HEK293T (cell line): ENCODE measurements at places on chromosomes 16 and 17.

DNA sequence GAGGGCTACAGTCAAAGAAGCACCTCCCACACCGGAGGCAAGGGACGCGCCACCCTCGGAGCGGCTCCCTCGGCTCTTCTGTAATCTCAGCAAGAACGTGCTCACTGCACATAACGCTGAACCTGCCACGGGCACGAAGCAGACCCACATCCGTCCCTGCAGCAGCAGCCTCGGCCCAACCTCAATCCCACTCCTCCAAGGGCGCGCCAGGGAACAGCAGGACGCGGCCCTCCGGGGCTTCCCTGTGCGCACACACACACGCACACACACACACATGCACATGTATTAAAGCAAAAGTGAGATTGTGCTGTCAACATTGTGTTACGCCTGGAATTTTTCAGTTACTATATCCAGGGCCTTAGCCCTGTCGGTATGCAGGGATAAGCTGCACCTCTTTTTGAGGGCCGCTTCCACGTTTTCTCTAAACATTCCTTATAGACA is 54.0 kb downstream of the TBC1D16 start:
- no peak for DNase-seq

- DNase-seq, result no peak
Observed at GRCh38 chr16:11160676-11161115, 95.3 kb downstream of the SOCS1 start.

DNA sequence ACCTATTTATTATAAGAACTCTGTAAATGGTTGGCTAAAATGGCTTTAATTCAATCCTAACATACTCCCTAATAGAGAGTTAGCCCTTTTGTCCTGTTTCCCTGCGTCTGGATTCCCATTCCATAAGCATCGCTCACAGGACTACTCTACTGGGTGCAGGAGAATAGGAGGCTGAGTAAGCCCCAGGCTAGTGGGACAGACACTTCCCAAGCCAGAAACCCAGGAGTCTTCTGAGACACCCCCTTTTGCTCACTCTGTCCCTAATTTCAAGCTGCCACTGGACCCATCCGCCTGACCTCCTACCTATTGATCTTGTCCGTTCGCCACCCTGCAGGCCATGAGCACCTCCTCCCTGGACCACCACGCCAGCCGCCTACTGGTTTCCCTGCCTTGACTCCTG is 16.7 kb upstream of the TOB1 start:
- DNase-seq, result no peak

DNA sequence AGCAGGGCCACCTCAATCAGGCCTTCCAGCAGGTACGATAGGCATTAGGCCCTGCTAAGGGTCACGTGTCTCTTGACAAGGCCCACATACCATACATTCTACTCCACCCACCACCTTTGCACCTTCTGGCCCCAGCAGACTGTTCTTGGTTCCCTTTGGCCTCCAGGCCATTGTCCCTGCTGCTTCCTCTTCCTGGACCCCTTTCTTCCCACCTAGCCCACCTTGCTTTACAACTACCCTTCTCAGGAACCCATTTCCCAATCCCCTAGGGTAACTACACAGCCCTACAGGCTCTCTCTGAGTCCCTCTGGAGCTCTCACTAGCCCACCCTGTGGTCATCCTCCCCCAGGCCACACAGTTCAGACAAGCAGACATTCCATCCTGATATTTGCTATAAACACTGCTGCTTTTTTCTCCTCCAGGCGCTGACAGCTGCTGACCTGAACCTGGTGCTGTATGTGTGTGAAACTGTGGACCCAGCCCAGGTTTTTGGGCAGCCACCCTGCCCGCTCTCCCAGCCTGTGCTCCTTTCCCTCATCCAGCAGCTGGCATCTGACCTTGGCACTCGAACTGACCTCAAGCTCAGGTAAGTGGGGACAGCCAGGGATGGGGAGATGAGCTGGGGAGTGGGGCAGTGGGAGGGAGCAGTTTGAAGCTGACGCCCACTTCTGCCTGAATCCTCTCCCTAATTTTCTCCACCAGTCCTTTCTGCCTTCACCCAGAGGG is 1.4 kb upstream of the NRN1L start:
- no peak for DNase-seq

- DNase-seq, result no peak
Observed at GRCh38 chr17:72204742-72205141, 83.9 kb downstream of the SOX9 start.

- DNase-seq, result no peak
Observed at GRCh38 chr16:57112403-57113041, 20.1 kb downstream of the CPNE2 start.

GRCh38 chr17:78172249-78173051 is 4.1 kb downstream of the SYNGR2 start:
- no peak for DNase-seq

DNA sequence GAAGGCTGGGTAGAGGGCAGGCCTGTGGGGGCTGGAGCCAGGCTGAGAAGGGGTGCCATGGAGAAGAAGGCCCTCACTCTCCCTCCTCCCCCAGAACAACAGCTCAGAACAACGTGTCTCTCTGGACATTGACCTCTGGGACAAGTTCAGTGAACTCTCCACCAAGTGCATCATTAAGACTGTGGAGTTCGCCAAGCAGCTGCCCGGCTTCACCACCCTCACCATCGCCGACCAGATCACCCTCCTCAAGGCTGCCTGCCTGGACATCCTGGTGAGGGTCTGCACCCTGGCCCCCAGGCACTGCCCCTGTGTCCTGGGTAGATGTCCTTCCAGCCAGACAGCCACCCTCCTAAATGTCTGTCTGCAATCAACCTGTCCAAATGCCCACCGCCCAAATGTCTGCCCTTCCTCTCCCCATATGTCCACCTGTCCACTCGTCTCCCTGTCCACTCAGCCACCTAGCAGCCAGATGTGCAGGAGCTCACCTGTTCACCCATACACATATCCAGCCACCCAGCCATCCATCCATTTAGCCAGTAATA is 12.2 kb downstream of the GJD3 start:
- DNase-seq, result no peak

DNA sequence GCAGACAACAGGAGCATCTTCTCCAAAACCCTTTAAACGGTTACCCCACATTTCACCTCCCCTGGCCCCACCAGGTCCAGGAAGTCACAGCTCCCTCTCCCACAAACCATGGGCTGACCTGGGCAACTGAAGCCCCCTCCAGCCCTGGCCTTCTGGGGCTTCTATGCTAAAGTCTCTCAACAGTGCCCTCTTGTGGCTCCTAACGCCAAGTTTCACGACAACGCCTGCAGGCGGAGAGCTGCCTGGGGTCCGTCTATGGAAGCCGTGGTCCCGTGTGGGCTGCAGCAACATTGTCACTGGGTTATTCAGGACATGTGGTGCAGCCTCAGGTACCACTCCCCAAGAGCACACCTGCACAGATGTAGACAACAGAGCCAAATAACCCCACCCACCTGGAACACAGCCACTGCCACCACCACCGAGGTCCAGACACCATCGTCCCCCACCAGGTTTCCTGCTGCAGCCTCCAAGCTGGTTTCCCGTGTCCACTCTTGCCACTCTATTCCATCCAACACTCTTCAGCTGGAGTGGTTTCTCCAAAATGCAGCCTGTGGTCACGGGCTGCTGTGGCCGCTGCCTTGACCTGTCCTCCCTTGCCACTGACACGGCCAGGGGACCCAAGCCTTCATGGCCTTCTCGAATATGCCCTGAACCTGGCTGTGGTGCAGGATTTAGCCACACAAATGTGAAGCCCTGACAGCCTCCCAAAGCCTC is 19.1 kb downstream of the C16orf95 start:
- DNase-seq, result peak; percentile 76

DNA sequence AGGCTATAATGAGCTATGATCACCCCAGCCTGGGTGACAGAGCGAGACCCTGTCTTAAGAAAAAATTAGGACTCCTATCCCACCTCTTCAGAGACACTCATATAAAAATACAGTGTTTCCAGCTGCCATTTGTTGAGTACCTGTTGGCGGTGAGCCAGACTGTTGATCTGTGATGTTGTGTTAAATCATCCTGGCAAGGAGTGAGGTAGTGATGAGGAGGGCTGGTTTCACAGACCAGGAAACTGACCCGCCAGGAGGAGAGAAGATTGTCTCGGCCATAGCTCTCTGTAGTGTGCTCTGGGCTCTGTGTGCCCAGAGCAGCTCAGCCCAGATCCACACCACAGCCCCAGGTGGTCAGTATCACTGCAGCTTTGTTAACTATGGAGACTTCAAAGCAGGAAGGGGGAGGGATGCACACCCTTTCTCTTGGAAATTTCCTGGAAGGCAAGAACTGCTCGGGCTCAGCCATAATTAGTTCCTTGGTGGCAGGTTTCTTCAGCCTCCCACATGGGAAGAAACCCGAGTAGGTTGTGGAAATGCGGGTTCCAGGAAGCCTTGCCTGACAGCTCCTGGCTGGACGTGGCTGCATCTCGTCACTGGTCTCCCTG is 343.0 kb downstream of the SNX29 start:
- DNase-seq, result no peak

DNA sequence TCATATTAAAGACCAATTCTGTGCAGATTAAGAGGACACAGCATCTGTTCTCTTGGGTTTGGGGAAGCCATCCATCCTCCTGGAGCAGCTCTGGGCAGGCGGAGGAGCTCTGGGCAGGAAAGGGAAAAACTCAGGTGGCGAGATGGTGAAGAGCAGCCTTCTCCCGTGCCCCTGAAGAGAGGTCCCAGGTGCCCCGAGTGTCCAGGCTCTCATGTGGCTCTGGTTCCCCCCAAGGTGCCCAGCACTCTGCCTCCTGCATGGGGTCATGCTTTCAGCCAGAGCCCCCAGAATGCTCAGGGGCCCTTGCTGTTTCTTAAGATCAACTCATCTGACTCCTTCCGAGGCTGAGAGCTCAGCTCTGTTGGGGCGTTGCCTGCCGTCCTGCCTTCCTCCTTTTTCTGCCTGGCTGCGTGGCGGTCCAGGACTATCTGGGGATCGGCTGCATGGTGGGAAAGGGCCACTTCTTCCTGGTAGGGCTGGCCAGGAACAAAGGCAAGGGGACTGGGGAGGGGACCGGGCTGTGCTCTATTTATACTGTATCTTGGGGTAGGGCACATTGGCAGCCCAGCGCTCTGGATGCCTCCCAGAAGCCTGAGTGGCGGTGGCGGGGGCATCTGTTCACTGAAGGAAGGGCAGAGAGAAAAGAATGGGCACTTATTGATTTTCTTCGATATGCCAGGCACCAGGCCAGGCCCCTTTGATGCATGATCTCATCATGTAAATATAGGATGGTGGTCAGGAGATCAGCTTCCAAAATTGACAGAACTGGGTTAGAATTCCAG is 103.2 kb upstream of the SDK2 start:
- DNase-seq, result no peak

DNA sequence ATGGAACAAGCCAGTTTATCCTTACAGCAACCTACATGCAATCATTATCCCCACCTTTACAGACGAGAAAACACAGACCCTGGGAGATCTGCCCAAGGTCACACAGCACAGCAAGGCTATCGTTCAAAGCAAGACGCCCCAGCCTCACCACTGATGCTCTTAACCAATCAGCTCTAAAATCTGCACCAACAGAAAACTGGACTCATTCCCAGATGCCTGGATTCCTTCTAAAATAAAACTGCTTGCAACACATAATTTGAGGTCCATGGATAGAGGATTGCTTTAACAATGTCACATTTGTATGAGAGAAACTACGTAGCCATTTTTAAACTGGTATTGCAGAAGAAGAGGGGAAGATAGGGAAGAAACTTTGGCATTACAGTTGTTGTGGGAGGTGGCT is 6.8 kb downstream of the COTL1 start:
- DNase-seq, result no peak

- no peak for DNase-seq
Observed at GRCh38 chr17:36825521-36825920, 111.8 kb upstream of the LHX1 start.

GRCh38 chr17:81113158-81113724 is 52.1 kb upstream of the PVALEF start:
- DNase-seq, result no peak

DNA sequence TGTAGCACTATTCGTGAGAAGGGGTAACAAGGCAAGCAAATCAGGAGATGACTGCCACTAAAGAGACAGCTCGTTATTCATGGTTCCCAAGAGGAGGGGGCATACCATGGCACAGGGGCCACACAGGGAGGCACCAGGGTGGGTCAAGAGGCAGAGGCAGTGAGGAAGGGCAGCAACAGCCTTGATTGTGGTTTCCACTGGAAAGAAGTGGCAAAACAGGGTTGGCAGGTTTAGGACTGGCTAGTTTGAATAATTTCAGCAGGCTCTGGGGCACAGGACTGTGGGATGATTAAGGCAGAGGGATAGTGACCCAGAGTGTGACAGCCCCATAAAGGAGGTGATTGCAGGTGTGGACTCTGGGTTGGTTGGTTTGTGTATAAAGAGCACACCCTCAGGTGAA is 188.9 kb downstream of the CBLN1 start:
- no peak for DNase-seq

DNA sequence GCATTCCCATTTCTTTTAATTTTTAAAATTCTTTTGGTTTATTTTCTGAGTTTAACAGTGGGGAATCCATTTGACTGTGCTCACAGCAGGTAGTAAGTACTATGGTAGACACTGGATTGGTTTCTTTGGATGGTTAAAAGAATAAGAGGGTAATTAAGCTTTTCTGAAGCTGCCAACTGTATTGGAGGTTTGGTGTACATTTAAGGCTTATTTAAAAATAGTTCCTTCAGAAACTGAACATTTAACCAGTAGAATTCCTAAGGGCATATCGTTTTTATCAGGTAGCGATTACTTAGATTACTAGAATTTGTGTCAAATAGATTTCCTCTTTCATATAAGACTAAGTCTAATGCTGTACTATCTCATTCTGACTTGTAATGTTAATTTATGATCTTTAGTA is 162.4 kb downstream of the PPM1E start:
- DNase-seq, result peak; percentile 32

- no peak for DNase-seq
Observed at GRCh38 chr16:88913870-88914269, 47.4 kb upstream of the PABPN1L start.

GRCh38 chr16:75580-76501 is 2.2 kb upstream of the MPG start:
- DNase-seq, result no peak

DNA sequence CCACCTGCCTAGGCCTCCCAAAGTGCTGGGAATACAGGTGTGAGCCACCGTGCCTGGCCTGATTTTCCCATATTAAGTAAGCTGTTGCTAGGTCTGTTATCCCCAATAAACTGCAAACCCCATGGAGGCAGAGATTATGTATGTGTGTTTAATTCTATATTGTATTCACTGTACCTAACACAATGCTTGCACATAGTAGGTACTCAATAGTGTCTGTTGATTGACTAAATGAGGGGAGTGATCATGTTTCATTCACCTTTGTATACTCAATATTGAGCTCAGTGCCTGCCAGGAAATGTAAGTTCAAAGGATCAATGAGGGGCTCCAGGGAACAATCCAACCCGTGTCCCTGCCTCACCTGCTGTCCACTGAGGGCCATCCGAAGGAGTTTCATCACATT is 14.6 kb upstream of the GGA2 start:
- DNase-seq, result no peak

GRCh38 chr17:10083864-10084263 is 114.5 kb downstream of the GAS7 start:
- no peak for DNase-seq
